ENCODE measurements at places on chromosomes 12 and 14. TPM values are rescaled to one million over a fixed set of nuclear protein-coding genes. Genes with fewer than 3 reads are reported as not detected.
A peak's percentile ranks its signal among the peaks of the same experiment; 100 is the strongest.

The AEBP2 gene
- total RNA-seq, result 27.2 TPM

The GPR162 gene
- total RNA-seq, result 5.7 TPM

The MYF6 gene
- total RNA-seq, result 1.1 TPM

The NAV3 gene
- total RNA-seq, result 2.9 TPM

DNA sequence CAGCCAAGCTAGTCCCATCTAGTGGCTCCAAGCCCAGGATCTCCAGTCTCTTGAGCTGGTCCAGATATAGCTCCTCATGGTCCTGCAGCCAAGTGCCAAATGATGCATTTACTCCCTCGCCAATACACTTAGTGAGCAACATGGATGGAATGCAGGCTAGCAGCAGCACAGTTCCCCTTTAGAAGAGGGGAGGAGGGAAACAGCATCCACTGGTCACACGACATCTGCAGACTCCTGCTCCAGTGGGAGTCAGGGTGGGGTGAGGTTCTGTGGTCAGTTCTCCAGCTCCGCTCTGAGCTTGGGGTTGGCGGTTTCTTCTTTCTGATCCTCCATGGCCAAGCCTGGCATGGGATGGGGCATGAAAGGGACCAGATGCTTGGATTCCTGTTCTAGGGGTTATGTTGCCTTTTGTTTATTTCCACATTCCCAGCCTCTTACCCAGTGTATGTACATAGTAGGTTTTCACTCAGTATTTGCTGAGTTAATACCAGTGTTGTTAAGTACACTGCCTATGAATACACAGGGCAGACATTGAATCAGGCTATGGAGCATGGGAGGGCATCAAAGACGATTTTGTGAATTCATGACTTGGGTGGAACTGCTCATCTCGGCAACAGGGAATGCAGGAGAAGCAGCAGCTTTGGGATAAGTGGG is 57.3 kb downstream of the GALNT16 start:
- DNase-seq, result peak; percentile 89

DNA sequence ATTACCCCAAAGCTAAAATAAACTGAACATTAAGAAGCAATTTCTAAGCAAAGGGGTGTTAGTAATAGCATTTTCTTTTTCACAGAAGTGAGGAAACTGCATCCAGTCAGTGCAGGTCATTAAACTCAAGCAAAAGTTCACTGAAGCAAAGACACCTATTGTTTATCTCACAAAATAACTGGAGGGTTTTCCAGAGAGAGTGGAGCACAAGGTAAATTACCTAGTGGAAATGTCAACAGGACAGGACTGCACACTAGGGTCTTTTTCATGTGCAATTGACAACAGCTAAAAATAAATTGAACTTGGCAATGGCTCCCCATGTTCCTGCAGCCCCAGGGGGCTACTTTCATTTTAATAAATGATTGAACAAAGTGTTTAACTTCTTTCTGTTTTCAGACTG is 742.0 kb downstream of the GALC start:
- DNase-seq, result no peak

DNA sequence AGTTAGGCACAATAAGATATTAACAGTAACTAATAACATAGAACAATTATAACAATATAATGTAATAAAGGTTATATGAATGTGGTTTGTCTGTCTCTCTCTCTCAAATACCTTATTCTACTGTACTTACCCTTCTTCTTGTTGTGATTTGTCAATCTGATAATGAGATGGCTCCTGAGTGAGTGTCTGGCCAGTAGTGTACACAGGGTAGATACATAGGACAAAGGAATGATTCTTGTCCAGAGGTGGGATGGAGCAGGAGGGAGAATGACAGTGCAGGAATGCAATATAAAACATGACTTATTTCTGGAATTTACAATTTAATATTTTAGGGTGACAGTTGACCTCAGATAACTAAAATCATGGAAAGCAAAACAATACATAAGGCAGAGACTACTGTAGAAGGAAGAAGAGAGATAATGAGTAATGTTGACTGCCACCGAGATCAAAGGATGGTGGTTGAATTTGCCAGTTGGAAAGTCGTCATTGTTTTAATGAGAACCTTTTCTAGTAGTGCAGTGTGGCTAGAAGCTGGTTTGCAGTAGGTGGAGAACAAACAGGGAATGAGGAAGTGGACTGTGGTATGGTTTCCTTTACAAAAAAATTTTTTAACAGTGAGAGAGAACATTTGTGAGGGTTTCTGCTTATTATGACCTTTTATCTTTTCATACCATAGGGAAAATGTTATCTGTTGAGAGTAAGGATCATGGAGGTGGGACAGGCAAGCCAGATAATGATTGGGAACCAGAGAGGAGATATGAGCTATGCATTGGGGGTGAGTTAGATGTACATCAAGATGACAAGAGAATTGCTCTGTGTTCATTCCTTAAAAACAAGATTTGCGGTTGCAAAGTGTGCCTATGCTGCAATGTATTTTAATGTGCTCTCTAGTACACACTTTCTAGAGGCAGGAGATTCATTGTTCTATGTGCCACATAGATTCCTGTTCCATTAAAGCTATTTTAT is 458.3 kb downstream of the BTG1 start:
- no peak for DNase-seq

DNA sequence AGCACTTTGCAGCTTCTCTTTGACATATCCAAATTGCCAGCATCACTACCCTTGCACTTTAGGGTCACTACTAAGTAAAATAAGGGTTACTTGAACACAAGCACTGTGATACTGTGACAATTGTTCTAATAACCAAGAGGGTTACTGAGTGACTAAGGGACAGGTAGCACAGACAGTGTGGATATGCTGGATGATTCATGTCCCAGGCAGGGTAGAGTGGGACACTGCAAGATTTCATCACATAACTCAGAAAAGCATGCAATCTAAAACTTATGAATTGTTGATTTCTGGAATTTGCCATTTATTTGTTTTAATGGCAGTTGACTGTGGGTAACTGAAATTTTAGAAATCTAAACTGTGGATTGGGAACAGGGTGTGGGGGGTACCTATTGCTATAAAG is 218.8 kb downstream of the KITLG start:
- DNase-seq, result no peak

DNA sequence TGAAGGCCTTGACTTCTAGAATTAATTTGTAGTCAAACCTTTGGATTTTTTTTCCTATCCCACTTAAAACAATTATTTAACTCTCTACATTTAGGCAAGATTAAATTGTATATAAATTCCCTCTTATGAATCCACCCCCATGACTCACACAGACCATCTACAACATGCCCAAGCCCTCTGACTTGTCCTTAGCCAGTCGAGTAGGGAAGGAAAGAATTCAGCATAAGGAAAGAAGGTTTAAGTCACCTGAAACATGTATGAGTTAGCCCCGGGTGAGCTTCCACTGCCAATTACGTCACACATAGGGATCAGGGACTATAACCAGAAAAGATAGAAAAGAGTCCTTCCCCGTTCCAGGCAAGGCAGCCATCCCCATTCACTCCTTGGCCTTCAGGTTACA is 14.9 kb upstream of the RESF1 start:
- DNase-seq, result no peak

- DNase-seq, result no peak
Observed at GRCh38 chr12:92136965-92137721, 8.5 kb downstream of the BTG1 start.

GRCh38 chr14:98711453-98711852 is 560.5 kb downstream of the BCL11B start:
- DNase-seq, result no peak

DNA sequence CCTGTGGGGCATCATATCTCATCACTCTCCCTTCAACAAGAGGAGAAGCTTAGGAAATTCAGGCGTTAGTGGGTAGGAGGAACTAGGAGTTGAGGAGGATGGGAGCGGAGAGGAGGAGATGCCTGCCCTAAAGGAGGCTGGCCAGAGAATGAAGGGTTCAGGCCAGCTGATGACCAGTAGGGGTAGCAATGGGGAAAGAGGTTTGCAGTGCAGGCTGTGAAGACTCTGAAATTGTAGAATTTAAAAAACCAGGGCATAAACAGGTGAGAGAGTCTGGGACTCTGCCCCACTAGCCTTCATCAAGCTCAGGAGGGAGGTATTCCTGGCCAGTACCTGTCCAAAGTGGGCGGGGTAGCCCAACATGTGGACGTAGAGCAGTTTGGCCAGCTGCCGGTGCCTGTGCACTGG is 809 bp downstream of the AP1G2 start:
- DNase-seq, result no peak

GRCh38 chr14:94926176-94926575 is 156.3 kb upstream of the GSC start:
- DNase-seq, result no peak

- no peak for DNase-seq
Observed at GRCh38 chr12:95169368-95169767, 47.9 kb downstream of the FGD6 start.

- no peak for DNase-seq
Observed at GRCh38 chr12:10635306-10635705, 21.9 kb upstream of the MAGOHB start.

GRCh38 chr14:51525739-51526138 is 126.0 kb upstream of the FRMD6 start:
- DNase-seq, result no peak

- DNase-seq, result no peak
Observed at GRCh38 chr14:75298187-75298965, 19.7 kb downstream of the FOS start.

All from cardiac septum (tissue), 1 donor.